Stimulated activated CD8-positive, alpha-beta memory T cell treated with anti-CD3 and anti-CD28 coated beads, Interleukin-4, amount 100 ng/mL, for 1 hour (primary cell): ENCODE measurements at places on chromosomes 6 and 20.

DNA sequence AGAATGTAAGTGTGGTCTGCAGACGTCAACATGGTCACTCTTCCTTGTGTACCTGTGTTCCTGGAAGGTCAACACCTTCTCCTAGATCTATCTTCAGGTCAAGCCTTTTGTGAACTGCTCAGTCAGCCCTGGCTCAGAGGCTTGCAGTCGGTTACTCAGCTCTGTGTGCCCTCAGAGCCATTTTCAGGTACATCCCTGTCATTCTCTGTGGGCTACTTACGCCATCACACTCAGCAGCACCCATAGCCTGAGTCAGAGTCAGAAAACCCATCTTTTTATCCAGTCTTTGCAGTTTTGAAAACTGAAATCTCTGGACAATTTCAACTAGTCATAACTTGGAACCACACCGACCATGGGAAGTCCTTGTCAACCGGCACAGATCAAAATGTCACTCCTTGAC, 35.3 kb downstream of the TGM3 start:
- no peak for DNase-seq

DNA sequence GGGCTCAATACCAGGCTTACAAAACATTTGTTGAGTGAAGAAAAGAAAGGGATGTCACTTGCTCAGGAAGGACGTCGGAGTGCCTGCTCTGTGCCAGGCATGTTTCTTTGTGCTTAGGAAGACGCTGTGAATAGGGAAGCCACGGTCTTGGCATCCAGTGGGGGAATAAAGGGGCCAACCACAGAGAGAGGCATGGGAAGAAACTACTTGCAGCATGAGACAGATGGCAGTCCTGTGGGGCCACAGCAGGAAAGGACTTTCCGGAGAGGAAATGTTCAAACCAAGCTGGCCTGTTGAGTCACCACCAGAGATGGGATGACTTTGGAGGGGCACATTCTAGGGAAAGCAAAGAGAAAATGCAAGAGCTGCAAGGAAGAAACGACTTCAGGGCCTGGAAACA, 173.2 kb downstream of the CDH26 start:
- no peak for DNase-seq

DNA sequence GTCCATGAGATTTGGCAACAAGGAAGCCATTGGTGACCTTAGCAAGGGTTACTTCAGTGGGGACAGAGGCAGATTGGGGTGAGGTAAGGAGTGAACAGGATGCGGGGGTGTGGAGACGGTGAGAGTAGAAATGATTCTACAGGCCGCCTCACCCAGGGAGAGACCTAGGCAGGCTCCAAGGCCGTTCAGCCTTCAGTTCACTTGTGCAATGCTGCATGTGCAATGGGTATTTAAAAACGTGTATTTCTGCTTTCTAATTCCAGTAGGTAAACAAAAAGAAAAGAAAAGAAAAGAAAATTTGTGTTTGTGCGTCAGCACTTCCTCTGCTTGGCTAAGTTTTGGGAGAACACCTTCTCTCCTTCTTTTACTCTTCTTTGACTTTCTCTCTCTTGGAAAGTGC, 56.8 kb downstream of the BANF2 start:
- DNase-seq: no peak

- DNase-seq: no peak
Measured at GRCh38 chr6:109449795-109450673, 5.5 kb downstream of the MICAL1 start.

GRCh38 chr20:54207053-54207742, 689 bp upstream of the PFDN4 start:
- no peak for DNase-seq

- no peak for DNase-seq
Measured at GRCh38 chr6:25886066-25886465, 12.0 kb upstream of the SLC17A3 start.
